ENCODE measurements at places on chromosomes 3 and 15.

GRCh38 chr3:73729969-73730440 lies 105.3 kb upstream of the PDZRN3 start:
- no peak for DNase-seq

- no peak for DNase-seq
These were observed 50.3 kb upstream of the SNRK start for GRCh38 chr3:43236008-43236407.

- DNase-seq: no peak
These were observed 56.0 kb upstream of the LINGO1 start for GRCh38 chr15:77688693-77689092.

DNA sequence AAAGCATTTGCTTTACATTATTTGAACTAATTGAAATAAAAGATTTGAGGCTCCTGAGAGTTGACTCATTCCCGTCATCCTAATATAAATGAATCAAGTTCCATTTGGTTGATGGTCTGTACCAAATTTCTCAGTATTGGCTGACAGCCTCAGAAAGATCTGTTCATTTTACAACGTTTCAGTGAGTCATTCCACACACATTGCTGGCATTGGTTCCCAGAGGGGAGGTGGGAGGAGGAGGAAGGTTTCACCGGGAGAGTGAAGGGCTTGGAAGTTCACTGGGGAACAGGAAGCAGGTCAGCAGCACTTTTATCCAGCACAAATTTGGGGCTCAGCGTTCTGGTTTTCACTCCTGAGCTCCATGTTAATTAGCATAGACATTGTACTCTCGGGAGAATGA lies 176.7 kb upstream of the CADPS start:
- no peak for DNase-seq

DNA sequence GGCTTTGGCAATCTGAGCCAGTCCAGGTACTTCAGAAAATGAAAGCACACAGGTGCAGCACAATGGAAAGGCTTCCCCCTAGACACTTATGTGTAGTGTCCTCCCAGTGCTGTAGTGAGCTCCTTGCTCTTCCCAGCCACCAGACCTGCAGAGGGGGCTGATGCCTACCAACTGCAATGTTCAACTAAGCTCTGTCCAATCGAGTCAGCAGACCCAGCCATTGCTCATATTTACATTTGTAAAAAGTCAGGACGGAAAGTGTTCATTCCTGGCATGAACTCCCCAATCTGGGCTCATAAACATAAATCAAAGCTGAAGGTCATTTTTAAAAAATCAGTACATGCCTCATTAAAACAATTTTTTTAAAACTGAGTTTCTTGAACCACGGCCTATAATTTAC lies 73.0 kb downstream of the FOXP1 start:
- DNase-seq: no peak

- DNase-seq: no peak
These were observed 12.1 kb upstream of the UTS2B start for GRCh38 chr3:191342411-191342810.

Measured in stimulated activated CD4-positive, alpha-beta T cell treated with anti-CD3 and anti-CD28 coated beads, Interleukin-12 subunit alpha, Interleukin-12 subunit beta, amount 100 ng/mL, for 24 hours (primary cell).